Peyer's patch (tissue), 4 donors: ENCODE measurements at places on chromosomes 12 and 14. TPM values are rescaled to one million over a fixed set of nuclear protein-coding genes. Genes with fewer than 3 reads are reported as not detected.
A peak's percentile ranks its signal among the peaks of the same experiment; 100 is the strongest.

DNA sequence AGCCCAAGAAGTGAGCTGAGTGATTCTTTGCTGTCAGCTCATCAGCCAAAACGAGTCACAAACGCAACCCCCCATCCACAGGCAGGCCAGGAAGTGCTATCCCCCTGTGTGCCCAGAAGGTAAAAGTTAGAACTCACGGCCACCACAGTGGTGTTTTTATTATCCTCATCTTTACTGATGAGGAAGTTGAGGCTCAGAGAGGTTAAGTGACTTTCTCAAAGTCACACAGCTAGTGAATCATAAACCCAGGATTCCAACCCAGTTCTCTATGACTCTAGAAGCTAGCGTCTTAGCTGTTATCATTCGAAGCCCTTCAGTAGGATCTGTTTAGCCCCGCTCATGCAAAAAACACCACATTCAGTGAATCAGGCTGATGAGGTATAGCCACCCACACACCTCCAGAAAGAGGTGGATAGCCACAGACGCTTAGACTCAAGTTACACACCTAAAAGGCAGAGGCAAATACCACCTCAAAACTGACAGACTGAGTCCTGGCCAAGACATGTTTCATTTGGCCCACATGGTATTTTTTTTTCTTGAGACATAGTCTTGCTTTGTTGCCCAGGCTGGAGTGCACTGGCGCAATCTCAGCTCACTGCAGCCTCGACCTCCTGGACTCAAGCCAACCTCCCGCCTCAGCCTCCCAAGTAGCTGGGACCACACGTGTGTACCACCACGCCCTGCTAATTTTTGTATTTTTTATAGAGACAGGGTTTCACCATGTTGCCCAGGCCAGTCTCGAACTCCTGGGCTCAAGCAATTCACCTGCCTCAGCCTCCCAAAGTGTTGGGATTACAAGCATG, 100.7 kb downstream of the SCARB1 start:
- H3K27ac ChIP-seq: no peak overlapping the region
- DNase-seq: no peak
- H3K4me1 ChIP-seq: no peaks in the 10 kb centered on the region
- H3K36me3 ChIP-seq: no peaks in the 10 kb centered on the region
- H3K27me3 ChIP-seq: no peaks in the 10 kb centered on the region

DNA sequence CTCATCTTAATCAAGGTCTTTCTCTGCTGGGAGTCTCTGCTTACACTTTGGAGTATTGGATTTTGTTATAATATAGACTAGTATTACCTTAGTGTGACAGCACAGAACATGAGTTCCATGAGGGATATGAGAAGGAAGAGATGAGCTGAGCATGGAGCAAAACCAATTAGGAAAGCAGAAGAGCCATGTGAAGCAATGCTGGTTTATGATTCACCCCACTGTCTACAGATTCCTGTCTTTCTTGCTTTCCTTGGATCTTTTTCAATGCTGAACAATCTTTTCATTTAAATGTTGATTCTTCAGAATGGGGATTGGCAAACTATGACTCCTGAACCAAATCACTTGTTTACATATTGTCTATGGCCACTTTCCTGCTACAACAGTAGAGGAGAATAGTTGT, 70.4 kb upstream of the KITLG start:
- H3K27ac ChIP-seq: no peak overlapping the region
- H3K4me1 ChIP-seq: no peaks in the 10 kb centered on the region
- H3K4me3 ChIP-seq: no peak overlapping the region
- no peak for DNase-seq
- no peaks in the 10 kb centered on the region for H3K27me3 ChIP-seq

GRCh38 chr12:51082561-51083125, 753 bp downstream of the CSRNP2 start:
- DNase-seq: no peak
- no peaks in the 10 kb centered on the region for H3K27me3 ChIP-seq
- H3K27ac ChIP-seq: peak overlapping the region; percentile 83
- H3K4me3 ChIP-seq: peak overlapping the region; percentile 83

- no peak for DNase-seq
- no peak overlapping the region for H3K4me3 ChIP-seq
- no peaks in the 10 kb centered on the region for H3K27me3 ChIP-seq
- no peaks in the 10 kb centered on the region for H3K4me1 ChIP-seq
These were observed 23.2 kb upstream of the ESRRB start for GRCh38 chr14:76352639-76353281.

Gene TAS2R50
- not detected for total RNA-seq

GRCh38 chr12:5407034-5407856, 24.7 kb upstream of the NTF3 start:
- DNase-seq: no peak
- no peaks in the 10 kb centered on the region for H3K36me3 ChIP-seq
- no peak overlapping the region for H3K27ac ChIP-seq
- H3K4me1 ChIP-seq: no peaks in the 10 kb centered on the region
- no peak overlapping the region for H3K4me3 ChIP-seq

GRCh38 chr12:93468008-93468371, 676 bp downstream of the MRPL42 start:
- no peak for DNase-seq
- peak overlapping the region; percentile 92 for H3K27ac ChIP-seq
- peak overlapping the region; percentile 77 for H3K4me3 ChIP-seq
- no peaks in the 10 kb centered on the region for H3K4me1 ChIP-seq
- H3K27me3 ChIP-seq: no peaks in the 10 kb centered on the region

DNA sequence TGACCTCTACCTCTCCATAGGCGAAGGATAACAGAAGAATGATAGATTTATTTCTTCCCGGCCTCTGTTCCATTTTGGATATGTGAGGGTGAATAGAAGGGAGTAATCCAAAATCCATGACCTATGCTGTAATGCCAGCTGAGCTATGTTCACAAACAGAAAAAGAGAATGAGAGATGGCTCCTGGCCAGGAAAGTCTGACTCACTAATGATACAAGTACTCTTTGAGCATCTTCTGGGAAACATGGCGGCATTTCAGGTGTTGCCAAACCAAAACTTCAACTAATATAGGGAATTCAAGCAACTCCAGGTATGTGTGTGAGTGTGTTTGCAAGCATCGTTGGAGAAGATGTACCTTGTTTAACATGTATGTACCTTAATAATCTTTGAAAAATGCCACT, 55.1 kb downstream of the MED13L start:
- no peak overlapping the region for H3K27ac ChIP-seq
- H3K4me1 ChIP-seq: peaks cover 9% of the 10 kb centered on the region
- H3K36me3 ChIP-seq: no peaks in the 10 kb centered on the region
- H3K27me3 ChIP-seq: no peaks in the 10 kb centered on the region
- no peak for DNase-seq

DNA sequence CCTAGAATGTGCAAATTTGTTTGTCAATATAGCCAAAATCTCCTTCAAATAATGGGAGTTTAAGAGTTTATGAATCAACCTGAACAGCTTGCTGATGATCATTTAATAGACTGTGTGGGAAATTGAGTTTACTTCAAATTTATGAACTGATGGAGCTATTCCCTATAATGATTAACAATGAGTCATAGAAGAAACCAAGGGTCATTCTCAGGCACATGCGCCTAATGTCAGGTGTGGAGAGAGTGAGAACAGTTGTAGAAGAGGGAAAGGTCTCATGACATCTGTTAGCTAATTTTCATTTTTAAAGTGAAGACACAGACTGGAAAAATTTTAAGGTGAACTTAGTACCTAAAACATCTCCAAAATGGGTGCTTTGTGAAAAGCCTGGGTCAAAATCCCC, 191.8 kb downstream of the BMP4 start:
- H3K27ac ChIP-seq: no peak overlapping the region
- no peaks in the 10 kb centered on the region for H3K27me3 ChIP-seq
- H3K4me1 ChIP-seq: no peaks in the 10 kb centered on the region
- H3K4me3 ChIP-seq: no peak overlapping the region
- no peak for DNase-seq
- H3K36me3 ChIP-seq: no peaks in the 10 kb centered on the region
